ENCODE measurements at places on chromosomes 7 and 10.

DNA sequence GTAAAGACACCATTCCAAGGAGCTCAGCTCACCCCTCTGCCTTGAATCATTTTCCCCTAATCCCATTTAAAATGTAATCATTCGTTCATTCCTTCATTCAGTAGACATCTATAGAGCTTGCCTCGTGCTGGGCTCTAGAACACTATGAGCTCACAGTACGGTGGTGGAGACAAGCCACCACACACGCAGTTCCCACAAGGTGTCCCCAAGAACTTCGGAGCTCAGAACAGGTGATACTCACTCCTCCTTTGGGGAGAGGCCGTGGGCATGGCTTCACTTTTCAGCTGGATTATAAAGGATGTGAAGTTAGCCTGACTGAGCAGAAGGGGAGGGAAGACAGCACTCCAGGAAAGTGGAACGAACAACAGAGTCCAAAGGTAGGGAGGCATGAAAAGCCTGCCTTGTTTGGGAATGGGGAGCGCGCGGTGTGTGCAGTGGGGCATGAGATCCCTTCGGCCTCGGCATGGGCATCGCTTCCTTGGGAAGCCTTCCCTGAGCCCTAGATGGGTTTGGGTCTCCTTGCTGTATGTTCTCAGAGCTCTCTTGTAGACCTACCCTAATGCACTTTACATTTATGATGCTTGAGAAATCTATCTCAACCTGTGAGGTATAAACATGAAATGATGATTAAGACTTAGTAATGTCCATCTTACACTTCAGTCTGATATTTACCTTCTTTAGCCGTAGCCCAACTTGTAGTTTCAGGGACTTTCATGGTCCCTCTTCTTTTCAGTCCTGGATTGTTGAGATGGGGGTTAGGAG is 809 bp upstream of the OGA start:
- DNase-seq: no peak

GRCh38 chr10:13637303-13637856 is 50.6 kb downstream of the PRPF18 start:
- no peak for DNase-seq

DNA sequence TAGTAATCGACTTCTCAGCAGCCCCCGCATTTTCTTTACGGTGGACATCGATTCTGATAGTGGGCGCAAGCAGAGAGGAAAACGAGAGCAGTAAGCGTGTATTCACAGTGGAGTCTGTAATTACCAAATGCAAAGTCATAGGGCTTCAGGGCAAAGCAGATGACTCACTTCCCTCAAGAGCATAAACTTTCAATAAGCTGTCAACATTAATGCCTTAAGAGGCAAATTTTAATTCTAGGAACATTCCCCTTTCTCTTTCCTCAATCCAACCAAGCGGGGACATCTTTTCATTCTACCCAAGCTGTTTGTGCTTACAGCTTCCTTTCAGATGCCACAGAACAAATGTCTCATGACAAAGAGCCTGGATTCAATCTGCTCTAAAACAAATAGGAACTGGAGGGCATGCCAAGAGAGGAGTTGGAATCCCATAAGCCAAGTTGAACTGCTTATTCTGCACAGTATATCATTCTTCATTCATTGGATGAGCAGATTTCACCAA is 48.6 kb downstream of the MALSU1 start:
- no peak for DNase-seq

GRCh38 chr10:61981460-61981859 is 80.0 kb downstream of the ARID5B start:
- DNase-seq: no peak

- DNase-seq: no peak
These were observed 4.0 kb downstream of the OPN4 start for GRCh38 chr10:86658261-86658741.

Data from NCI-H2029 (cell line).